ENCODE measurements at places on chromosomes 11 and 22.
A peak's percentile ranks its signal among the peaks of the same experiment; 100 is the strongest.

- no peak for DNase-seq
These were observed 27.1 kb upstream of the NUP50 start for GRCh38 chr22:45136594-45136993.

- DNase-seq, result no peak
These were observed 58.9 kb upstream of the ARHGAP32 start for GRCh38 chr11:129251067-129251466.

DNA sequence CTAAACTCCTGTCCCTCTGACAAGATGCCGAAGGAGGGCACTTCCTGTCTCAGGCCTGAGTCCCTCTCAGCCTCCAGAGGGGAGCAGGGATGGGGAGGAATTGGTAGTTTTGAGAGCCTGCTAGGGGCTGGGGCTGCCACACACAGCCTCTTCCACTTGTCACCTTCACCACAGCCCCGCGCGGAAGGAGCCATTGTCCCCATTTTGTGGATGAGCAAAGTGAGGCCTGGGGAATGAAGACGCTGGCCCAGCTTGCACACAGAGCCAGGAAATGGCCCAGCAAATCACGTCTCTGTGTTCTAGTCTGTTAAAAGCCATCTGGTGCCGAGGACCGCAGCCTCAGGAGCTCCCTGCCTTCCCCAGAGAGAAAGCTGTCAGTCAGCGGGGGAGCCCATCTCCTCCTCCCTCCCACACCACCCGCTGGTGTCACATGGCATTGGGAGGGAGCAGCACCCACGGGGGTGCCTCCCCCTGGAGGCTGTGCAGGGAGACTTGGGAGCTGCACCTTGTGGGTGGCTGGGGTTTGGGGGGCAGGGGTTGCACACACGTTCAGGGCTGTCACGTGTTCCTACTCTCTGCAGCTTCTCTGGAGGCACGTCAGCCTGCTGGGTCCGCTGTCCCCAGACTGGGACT lies 34.6 kb downstream of the RASD2 start:
- DNase-seq, result no peak

- peak; percentile 49 for DNase-seq
These were observed 20.5 kb downstream of the EPS8L2 start for GRCh38 chr11:726278-727220.

- no peak for DNase-seq
These were observed 5.4 kb downstream of the OR8B12 start for GRCh38 chr11:124538019-124538418.

Measured in CD4-positive, alpha-beta T cell treated with Interleukin-6 at 100 ng/mL for 8 hours (primary cell).